SHP77 (cell line): ENCODE measurements at places on chromosomes 5 and 9.

GRCh38 chr5:10525124-10525495 is 38.8 kb upstream of the ANKRD33B start:
- DNase-seq: no peak

DNA sequence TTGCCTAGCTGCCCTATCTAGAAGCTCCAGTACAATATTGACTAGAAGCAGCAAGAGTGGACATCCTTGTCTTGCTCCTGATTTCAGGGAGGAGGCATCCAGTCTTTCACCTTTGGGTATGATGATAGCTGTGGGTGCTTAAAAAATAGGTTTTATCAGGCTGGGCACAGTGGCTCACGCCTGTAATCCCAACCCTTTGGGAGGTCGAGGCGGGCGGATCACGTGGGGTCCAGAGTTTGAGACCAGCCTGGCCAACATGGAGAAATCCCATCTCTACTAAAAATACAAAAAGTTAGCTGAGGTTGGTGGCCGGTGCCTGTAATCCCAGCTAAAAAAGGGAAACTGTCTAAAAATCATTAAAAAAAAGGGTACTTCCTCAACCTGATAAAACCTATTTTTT is 2.0 kb upstream of the CAMSAP1 start:
- DNase-seq: no peak

DNA sequence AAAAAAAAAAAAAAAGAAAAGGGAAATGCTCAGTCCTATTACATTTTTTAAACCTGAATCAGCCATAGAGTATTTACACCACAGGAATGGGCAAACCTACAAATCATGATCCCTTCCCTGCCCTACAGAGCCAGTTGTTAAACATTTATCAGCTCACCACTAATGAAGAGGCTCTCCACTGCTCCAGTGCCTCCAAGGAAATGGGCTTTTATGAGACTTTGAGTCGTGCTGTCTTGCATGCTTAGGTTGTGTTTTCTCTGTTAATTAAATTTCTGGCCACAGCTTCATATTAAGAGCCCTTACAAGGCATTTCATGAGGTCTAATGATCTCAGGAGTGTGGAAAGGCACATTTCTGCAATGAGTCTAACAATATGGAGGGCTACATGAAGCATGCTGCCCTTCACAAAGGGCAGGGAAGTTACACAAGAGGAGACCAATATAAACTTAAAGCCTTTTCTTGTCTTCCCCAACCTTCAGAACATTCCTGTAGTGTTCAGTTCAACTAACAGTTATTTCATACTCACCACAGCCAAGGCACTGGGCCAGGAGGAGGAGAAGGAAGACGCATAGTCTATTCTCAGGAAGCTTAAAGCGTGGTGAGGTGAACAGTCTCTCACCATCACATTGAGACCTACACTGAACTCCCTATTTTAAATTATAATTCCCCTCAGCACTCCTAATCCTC is 140.1 kb upstream of the ABCA1 start:
- DNase-seq: no peak

- no peak for DNase-seq
Measured at GRCh38 chr5:138610415-138610917, 35.3 kb upstream of the HSPA9 start.

GRCh38 chr9:95515272-95516113 is 1.3 kb downstream of the PTCH1 start:
- no peak for DNase-seq
